ENCODE measurements at places on chromosomes 1 and 21.
A peak's percentile ranks its signal among the peaks of the same experiment; 100 is the strongest.

- DNase-seq, result no peak
Observed at GRCh38 chr1:239682046-239682445, 295.7 kb downstream of the CHRM3 start.

- no peak for DNase-seq
Observed at GRCh38 chr1:98054786-98055185, 134.0 kb upstream of the DPYD start.

DNA sequence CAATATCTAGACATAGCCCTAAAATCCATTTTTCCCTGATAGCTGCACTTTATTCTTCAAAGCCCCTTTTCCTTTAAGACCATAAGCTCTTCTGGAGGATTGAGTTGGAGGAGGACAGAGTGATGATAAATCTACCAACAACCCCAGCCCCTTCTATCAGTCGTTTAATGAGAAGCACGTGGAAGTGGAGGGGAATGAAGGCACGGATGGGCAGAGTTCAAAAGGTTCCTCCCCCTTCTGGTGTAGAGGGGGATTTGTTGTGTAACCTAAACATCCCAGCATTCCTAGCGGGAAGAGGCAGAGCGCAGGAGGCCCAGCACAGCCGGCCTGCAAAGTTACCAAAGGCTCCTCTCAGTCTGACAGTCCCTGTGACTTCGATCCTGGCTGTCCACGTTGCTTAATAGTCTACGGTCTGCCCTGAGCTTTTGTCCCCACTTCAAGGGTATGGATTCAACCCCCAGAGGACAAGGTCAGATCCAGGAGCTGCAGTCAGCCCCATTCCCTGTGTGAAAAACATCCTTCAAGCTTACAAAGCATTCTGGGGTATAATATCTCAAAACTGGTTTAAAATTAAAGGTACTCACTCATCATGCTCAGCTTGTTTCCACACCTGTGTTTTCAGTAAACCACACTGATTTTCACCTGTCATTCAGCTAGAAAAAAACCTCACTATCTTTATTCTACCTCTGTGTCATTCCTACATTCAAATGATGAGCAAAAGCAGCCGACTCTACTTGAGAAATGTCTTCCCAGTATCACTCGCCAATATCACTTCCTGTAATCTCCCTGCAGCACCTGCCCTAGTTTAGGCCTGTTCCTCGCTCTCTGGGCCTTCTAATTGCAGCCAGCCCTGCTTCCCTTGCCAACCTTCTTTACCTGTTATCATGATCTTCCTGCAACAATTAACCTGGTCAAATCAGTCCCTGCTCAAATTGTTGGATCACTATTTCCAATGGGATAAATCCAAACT, 117.9 kb downstream of the PLPP3 start:
- DNase-seq, result no peak

DNA sequence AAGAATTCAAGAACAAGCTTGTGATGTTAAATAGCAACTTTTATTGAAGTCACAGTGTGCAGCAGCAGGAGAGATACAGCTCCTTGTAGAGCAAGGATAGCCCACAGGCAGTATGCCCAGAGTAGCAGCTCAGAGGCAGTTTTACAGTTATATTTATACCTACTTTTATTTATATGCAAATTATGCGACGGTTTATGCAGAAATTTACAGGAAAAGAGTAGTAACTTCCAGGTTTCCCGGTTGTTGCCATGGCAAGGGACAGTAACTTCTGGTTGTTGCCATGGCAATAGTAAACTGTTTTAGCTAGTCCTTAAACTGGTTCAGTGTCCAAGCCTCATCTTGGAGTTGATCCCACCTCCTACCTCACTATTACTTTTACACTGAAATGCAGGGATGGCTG, 344.6 kb upstream of the LYPLAL1 start:
- DNase-seq, result no peak

DNA sequence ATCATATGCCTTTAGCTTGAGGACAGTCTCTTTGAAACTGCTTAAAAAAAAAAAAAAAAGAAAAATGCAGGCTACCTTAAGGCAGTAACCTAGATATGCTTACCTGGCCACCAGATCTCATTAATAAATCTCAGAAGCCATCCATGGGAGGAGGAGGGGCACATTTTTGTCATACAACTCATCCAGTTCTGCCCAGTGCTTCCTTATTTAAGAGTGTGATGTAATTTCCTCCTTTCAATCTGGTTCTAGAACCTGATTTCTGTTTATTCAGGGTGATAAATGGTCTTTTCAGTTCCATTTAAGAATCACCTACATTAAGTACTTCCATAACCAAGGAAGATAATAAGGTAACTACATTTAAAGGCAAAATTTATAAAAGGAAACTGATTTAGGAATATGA, 6.1 kb downstream of the ERRFI1 start:
- DNase-seq, result peak; percentile 55

DNA sequence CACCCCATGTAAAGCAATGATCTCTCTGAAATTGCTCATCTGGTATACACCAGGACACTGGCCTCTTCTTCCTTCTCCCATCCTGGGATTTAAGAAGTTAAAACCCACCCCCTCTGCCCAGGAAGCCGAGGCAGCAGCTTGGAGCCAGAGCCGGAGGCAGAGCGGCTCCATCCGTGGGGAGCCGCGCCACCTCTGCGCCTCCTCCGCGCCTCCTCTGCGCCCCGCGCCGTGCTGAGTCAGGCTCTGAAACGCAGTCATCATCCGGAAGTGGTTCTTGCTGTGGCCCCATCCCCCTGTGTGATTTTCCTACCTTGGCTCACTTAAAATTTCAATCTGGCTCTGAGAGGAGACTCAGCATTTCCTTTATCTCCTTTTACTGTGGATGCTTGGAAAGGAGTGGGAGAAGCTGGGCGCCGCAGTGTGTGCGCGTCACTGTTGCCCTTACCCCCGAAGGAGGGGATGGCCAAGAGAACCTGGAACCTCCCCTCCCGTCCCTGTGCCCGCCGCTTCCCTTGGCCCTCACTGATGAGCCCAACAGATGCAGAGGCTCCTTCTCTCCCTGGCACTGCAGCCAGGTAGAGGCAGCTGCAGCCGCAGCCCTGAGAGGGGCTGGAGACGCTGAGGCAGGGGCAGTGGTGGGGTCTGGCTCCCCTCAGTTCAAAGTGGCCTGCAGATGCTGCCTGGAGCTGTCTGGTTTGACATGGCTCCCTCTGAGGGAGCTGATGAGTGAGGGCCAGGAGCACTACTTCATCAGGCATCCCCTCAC, 15.3 kb upstream of the NPHP4 start:
- peak; percentile 17 for DNase-seq

DNA sequence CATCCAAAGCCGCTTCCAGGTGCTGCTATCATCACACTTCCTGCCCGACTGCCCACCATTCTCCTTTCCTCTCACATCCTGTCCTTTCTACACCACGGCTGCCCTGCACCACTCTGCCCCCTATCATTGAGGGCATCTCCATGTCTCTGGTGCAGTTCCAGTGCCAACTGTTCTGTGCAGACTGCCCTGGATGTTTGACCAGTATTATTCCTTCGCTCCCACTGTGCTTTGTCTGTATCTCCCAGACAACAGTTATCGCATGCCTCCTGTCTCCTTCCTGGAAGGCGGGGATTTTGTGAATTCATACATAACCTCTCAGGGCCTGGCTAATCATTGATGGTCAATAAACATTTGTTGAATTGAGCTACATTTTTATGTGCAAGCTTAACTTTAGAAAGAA, 63.6 kb upstream of the GNG12 start:
- DNase-seq, result no peak

DNA sequence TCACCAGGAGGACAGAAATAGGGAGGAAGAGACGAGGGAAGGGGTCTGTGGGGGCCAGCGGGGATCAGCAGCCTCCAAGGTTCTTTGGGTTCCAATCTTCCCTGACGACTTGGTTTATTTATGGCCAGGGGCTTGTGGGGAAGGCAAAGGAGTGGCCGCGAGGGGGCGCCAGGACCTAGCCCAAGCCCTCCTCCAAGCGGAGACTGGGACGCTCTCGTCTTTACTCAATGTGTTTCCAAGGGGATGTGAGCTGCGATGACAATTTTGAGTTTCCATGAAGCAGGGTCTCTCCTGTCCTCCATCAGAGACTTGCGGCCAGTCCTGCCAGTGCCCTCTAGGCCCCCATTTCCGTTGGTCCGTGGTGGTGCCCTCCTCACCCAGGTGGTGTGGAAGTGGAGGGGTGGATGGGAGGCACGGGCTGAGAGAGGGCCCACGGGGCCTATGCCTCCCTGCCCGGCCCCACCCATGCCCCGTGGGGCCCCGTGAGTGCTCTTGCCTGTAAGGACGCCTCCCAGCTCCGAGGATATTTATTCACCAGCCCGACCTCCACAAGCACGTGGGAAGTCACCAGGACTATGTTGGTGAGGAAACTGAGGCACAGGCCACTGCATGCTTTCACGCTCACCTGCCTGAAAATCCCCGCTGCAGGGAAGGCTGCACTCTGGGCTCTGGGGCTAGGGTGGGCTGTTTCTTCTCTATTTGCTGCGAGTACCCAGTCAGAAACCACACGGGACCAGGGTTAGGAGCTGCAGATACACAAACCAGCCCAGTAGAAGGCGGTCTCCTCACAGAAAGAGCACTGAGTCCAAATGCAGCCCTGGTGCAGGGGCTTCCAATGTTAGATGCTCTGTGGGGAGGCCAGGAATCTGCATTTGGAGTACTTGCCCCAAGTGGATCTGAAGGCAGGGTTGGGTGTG, 26.5 kb downstream of the DMRTB1 start:
- peak; percentile 83 for DNase-seq

- DNase-seq, result no peak
Observed at GRCh38 chr1:176795929-176796328, 333.0 kb downstream of the PAPPA2 start.

- peak; percentile 51 for DNase-seq
Observed at GRCh38 chr1:86394416-86394815, 1.7 kb downstream of the ODF2L start.

DNA sequence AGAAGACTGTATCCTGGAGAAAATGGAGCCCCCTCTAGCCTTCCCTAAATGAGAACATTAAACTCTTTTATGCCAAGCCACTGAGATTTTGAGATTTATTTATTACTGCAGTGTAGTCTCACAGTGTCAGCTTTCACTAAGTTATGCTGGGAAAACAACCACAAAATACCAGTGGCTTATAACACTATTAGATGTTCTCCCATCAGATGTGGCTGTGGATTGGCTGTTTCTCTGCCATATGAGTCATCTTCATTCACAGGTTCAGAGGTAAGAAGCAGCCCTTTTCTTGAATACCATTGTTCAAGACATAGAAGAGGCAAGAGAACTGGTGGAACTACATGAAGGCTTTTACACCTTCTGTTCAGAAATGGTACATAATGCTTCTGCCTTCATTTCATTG, 32.1 kb upstream of the ST6GALNAC5 start:
- DNase-seq, result no peak

- no peak for DNase-seq
Observed at GRCh38 chr21:46109313-46110221, 11.7 kb downstream of the COL6A2 start.

DNA sequence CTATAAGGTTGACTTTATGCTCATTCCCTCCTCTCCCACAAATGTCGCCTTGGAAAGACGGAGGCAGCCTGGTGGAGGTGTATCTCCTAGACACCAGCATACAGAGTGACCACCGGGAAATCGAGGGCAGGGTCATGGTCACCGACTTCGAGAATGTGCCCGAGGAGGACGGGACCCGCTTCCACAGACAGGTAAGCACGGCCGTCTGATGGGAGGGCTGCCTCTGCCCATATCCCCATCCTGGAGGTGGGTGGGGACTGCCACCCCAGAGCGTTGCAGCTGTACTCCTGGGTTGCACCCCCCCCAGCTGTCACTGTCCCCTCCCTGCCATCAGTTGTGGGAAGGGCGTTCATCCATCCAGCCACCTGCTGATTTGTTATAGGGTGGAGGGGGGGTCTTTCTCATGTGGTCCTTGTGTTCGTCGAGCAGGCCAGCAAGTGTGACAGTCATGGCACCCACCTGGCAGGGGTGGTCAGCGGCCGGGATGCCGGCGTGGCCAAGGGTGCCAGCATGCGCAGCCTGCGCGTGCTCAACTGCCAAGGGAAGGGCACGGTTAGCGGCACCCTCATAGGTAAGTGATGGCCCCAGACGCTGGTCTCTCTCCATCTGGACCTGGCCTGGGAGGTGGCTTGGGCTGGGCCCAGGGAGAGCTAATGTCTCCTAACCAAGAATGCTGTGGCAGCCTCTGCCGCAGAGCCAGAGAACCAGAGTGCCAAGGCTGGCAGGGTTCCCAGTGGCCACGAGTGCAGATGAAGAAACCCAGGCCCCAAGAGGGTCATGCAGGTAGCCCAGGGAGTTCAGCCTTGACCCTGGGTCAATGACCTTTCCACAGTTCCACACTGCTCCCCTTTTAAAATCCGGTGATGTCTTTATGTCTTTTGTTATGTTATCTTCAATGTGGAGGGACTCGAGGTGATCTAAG, 13.1 kb downstream of the PCSK9 start:
- no peak for DNase-seq

DNA sequence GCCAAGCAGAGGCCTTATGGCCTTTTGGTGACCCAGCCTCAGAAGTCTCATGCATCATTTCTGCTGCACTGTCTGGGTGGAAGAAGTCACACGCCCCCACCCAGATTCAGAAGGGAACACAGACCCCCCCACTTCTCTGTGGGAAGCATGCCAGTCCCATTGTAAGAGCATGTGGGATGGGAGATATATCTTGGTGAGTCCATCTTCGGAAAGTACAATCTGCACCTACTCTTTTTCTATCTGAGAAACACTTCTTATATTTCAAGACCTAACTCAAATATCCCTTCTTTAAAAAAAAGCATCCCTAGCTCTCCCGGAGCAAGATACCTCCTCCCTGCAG, 159.6 kb upstream of the FGGY start:
- no peak for DNase-seq

DNA sequence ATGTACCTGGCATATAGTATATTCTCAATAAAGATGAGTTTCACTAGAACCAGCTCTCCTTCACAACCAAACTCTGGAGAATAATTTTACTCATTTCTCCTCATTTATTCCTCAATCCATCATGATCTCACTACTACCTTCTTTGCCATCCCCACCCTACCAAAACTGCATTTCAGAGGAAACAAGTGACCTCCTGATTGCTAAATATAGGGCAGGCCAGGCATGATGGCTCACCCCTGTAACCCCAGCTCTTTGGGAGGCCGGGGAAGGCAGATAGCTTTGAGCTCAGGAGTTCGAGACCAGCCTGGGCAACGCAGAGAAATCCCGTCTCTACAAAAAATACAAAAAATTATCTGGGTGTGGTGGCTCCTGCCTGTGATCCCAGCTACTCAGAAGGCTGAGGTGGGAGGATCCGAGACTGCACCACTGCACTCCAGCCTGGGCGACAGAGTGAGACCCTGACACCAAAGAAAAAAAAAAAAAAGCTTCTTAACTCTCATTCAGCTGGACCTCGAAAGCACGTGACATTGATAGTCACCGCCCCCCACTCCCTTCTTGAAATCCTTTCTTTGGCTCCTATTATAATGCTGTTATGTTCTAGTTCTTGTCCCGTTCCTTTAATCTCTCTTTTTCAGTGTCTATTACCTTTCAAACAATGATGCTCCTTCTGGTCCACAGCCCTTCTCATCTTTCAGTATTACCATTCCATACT, 2.1 kb downstream of the TESK2 start:
- DNase-seq, result no peak

GRCh38 chr1:178093494-178093950, 382 bp upstream of the RASAL2 start:
- peak; percentile 95 for DNase-seq

DNA sequence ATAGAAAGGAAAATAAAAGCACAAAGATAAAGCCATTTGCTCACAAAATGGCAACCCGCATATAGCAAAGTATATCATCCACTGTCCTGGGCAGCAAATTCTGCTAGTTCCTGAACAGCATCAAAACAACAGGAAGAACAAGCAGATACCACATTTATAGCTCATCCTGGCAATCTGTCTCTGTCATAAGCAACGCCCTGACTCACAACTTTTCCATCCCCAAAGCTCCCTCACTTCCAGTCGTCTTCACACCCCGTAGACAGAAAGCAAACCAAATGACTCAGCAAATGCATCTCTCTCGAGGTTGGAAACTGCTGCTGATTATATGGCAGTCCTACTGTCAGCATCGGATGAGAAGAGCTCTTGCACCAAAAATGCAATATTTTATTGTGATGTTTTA, 65.8 kb downstream of the AK5 start:
- peak; percentile 71 for DNase-seq
